ENCODE measurements at places on chromosomes 5 and 9.
A peak's percentile ranks its signal among the peaks of the same experiment; 100 is the strongest.

DNA sequence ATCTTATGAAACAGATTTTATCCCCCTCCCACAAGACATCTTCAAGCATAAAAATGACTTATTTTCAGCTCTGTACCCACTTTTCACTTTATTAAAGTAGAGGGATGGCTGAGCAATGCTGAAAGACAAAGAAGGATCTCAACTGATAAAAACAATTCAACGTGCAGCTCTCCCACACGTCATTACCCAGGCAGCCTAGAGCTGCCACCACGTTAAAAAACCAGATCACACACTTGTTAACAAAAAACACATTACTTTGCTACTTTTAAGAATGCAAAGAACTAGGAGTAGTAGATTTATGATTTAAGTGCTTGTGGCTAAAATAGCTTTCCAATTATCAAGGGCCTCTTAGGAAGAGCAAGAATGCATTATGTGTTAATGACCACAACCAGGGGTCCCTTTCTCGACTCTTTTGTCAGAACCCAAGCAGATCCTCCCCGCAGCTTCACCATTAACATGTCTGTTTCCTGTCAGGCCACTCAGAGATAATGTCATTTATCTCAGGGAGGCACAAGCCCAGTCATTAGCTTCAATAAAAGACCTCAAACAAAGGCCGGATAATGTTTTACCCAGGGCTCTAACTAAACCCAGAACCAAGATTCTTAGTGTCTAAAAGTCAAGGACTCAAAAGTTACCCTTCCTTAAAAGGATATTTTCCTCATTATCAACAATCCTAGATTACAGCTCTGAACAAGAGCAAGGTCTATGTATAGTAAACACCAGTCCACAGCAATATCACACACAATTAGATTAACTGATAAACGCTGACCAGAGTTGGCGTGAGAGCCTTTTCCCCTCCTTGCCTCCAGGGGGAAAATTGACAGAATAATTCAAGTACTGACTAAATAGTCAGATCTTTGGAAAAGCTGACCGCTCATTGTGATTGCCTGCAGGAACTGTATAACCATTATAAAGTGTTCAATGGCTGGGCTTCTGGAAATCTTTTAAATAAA, 7.5 kb downstream of the ZNF608 start:
- no peak for DNase-seq

DNA sequence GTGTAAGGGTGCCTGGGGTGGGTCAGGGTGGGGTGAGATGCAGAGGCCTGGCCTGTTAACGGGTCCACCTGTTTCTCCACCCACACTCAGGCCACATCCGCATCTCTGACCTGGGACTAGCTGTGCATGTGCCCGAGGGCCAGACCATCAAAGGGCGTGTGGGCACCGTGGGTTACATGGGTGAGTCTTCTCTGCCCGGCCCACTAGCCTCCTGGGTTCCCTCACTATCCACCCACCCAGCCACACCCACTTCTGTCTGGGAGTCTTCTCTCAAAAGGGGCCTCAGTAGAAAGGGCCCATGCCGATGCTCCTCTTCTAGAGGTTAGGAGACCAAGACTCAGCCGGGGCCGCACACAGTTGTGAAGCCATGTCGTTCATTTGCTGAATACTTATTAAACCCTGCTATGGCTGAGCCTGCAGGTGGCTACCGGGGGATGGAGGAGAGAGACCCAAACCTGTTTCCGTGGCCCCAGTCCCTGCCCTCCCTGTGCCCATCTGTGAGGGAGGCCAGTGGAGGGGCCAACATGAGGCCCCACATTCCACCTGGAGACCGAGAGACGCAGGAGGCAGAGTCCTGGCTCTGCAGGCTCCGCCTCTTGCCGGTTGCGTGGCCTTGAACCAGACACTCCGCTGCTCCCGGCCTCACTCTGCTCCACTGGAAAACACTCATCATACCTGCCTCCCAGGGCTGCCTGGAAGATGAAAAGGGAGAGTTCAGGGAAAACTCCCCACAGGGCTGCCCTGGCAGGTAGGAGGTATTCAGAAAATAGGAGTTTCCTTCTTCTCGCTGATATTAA, 8.7 kb downstream of the GRK6 start:
- DNase-seq, result no peak

- DNase-seq, result peak; percentile 79
Measured at GRCh38 chr9:137046088-137046787, at the start of gene NPDC1. TSS of gene NPDC1 (minus strand) at chr9:137046177. CDS start at chr9:137045989, 188 bp downstream.

- DNase-seq, result no peak
Measured at GRCh38 chr5:54601411-54602230, 84.1 kb downstream of the SNX18 start.

DNA sequence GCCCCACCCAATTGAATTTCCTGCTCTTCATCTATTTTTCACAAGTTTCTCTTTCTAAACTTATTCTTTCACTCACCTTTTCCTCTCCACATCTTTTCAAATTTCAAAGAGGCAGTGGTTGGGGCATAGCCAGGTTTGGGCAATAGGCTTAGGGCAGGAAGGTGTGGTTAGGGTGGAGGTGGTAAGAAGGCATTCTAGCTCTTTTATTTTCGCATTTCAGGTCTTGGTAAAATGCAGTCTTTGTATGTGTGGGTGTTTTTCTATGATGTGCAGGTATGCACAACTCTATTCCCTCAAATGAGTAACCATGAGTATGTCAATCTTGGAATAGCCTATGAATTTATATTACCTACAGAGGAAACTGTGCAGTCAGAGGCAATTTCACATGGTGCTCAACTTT, 129.8 kb upstream of the IFNE start:
- DNase-seq, result no peak

- no peak for DNase-seq
Measured at GRCh38 chr5:14036514-14036913, 92.0 kb upstream of the DNAH5 start.

- no peak for DNase-seq
Measured at GRCh38 chr5:84393969-84394368, 9.3 kb upstream of the EDIL3 start.

- no peak for DNase-seq
Measured at GRCh38 chr9:19641046-19641445, 147.8 kb downstream of the SLC24A2 start.

GRCh38 chr5:114223866-114224265, 138.0 kb upstream of the KCNN2 start:
- DNase-seq, result no peak

- no peak for DNase-seq
Measured at GRCh38 chr9:20925256-20926045, 106.0 kb downstream of the HACD4 start.

DNA sequence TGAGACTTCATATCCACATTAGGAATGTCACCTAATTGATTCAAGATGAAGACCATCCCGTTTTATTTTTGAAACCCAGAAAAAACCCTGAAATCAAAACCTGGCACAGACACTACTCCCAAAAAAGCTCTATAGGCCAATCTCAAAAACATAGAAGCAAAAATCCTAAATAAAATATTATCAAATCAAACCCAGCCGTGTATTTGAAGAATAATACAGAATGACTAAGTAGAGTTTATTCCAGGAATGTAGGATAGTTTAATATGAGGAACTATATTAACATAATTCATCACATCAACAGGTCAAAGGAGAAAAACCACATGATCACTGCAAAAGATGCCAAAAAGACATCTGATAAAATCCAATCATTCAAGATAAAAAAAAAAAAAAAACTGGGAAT, 167.1 kb downstream of the ACTL7B start:
- no peak for DNase-seq

- DNase-seq, result no peak
Measured at GRCh38 chr5:97918620-97919019, 735.6 kb upstream of the RIOK2 start.

DNA sequence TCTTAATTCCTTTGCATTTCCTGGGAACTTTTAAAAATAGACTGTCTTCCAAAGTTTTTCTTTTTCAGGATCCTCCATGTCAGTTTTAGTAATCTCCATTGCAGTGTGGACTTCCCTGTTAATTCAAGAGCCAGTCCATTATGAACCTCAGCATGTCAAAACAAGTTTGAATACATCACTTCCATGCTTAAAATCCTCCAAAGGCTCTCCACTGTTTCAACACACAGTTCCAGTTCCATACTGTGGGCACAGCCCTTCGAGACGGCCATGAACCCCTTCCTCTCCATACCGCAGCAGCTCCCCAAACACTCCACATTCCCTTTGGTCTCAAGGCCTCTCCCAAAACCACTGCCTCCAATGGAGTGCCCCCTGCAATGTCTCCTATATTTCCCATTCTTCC, 19.5 kb downstream of the LIFR start:
- DNase-seq, result no peak

DNA sequence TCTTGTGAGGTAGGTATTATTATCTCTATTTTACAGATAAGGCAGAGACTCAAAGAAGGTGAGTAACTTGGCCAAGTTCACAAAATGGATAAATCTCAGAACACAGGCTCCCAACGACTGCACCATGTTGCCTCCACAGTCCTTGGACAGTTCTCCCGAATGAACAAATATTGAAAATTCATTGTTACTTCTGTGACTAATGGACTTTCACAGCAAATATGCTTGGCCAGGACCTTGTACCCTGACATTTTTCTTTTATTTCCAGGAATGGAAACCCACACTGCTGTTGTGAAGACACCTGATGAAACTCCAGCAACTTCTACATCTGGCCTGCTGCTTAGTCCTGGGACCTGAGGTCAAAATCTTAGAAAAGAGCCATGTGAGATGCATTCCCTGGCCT, 2.5 kb upstream of the CYSTM1 start:
- DNase-seq, result no peak

GRCh38 chr5:40486437-40487275, 193.1 kb upstream of the PTGER4 start:
- no peak for DNase-seq

DNA sequence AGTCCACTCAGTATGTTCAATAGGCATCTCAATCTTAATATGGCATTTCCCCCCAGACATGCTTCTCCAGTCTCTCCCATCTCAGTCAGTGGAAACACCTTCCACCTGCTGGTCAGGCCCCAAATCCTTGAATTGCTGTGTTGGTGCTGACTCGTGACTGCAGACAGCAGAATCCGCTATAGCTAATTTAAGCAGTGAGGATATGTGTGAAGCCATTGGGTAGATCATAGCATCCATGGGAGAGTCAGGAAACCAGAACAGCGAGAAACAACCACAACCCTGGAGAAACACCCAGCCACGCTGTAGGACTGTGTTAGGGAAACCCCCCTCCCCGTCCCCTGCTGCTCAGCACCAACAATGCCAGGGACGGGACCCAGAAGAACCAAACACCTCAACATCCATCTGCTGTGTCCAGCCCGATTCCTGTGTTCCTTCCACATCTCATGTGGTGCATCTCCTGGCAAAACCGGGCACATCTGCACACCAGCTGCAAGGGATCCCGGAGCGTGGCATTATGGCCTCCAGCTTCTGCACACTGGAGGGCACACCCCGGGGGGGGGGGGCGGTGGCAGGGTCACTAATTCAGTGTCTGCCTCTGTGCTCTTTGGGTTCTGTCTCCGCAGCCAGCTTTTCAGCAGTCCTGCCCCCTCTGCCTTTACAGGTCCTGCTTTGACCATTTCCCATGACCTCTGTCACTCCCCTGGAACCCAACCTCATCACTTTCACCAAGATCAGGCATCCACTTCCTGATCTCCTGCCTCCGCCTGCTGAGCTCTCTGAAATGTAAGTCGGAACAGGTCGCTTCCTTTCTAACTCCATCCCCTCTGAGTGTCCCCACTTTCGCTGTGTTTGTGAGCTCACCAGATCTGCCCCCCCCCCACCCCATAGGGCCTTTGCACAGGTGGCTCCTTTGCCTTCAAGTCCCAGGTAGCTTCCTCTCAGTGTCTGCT, 2.4 kb upstream of the PLEKHG4B start:
- no peak for DNase-seq

GRCh38 chr9:22088053-22088716, 79.1 kb upstream of the CDKN2B start:
- no peak for DNase-seq

DNA sequence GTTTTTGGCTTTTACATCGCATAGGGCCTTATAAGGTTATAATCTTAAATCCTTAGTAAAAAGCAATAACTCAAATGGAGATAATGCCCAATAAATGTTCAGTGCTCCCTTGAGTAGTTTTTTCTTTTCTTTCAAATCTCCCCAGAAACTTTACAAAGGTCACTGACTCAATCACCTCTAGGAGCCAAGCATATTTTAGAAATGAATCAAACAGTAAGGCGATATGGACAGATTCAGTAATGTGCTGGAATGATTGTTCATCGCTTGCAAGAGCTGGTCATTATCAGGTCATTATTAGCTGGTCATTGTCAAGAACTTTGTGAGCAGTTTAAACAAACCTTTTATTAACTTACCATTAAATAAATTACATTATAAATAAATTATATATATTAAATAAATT, 130.4 kb upstream of the SLIT3 start:
- DNase-seq, result no peak

GRCh38 chr5:106303911-106304310, 1366.8 kb downstream of the EFNA5 start:
- no peak for DNase-seq

DNA sequence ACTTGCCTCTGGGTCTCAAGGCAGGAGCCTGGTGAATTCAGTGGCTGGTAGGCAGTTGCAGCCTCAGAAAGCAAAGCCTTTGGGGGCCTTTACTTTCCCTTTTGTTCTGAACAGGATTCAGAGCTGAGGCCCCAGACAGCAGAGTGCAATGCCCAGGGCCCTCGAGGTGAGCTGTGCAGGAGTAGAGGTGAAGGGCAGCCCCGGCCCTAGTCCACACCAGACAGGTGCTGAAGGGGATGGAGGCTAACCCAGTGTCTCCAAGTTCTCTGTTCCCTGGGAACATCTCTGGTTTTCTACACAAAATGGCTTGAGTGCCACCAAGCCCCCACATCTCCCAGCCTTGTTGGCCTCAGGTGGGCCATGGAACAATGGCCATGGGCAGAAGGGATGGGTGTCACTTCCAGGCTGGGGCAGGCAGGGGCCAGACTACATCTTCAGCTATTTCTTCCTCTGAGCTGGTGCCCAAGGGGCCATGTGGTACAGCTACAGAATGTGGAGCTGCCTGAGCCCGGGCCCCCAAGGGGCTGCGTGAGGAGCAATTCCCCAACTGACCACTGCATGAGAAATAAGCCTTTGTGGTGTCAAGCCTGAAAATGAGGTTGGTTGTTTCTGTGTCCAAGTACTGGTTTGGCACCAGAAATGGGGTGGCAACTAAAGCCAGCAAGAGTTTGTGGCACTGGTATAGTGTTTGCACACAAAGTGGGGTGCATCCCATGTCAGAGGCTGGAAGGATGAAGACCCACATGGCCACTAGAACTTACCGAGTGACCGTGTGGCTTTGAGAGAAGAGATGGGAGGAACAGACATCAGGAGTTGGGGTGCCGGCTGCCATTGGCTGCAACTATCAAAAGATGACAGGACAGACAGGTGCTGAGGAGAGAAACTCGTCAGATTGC, 57.8 kb downstream of the BARX1 start:
- no peak for DNase-seq

DNA sequence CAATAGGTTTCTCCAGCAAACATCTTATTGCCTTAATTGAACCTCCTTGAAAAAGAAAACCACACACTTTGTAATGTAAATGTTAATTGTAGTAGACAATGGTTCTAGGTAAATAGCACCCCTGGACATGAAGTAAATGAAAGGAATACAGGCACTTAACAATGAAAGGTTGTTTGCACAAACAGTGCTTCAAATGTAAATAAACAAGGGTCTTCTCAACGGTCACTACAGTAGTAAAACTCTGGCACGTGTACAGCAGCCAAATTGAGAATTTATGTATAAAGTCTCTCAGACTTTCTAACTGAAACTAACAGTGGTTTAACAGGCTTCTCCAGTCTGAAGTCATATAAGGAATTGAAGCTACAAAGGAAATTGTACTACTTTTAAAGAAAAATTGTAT, 218.3 kb downstream of the MEF2C start:
- DNase-seq, result no peak
